Activated CD4-positive, CD25-positive, alpha-beta regulatory T cell treated with anti-CD3 and anti-CD28 coated beads, Interleukin-2, amount 50 U/mL, for 16 hours (primary cell): ENCODE measurements at places on chromosomes 12 and 14.

DNA sequence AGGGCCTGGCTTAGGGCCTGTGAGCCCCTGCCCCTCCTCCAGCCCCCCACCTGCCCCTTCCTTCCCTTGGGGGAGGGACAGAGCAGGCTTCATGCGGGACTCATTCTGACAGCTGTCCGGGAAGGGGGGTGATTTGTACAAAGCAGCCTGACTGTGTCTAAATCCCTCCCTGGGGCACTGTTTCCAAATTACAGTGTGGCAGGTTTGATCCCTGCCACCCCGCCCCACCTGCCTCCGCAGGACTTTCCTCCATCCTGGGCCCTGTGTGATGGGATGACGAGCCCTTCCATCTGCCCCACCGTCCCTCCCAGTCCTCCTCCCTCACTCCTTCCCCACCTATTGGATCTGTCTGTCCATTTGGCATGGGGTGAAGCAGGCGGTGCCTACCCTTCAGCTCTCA lies 363.9 kb downstream of the BCL11B start:
- DNase-seq = no peak

DNA sequence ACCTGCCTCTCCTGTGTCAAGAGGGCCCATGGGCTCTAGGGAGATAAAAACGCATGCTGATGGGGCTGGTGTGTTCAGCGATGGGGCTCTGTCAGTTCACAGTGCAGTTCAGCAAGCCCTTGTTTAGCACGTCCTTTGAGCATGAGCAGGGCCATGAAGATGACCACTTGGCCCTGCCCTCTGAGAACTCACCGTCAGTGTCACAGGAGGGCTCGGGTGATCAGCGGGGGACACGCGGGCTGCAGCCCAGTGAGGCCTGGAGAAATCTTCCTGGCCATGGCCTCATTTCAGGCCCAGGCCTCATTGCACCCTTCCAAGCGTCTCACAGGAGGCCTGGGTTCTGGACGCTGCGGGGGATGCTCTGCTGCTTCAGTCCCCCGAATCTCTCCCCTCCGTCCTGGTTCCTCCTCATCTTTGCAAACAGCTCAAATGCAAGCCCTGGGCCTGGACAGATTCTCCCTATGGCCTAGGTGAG lies 181.6 kb downstream of the ADGRD1 start:
- DNase-seq = no peak

GRCh38 chr14:83085725-83086124 lies 1552.1 kb upstream of the SEL1L start:
- DNase-seq = no peak

- no peak for DNase-seq
Measured at GRCh38 chr12:14395074-14395778, 29.7 kb downstream of the ATF7IP start.

DNA sequence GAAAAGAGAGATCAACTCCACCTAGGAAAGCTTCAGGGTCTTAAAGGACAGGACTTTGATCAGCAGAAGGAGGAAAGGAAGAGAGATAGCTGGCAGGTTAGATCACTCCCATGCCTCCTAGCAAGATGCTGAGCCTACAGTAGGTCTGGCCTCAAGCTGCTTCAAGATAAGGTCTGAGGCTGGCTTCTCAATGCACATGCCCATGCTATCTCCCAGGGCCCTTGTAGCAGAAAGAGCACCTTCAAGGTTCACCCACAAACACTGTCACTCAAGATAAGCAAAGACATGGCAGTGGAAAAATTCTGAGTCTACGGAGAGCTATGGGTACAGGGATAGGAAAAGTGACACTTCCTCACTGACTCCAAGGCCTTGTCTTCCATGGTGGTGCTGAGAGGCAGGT lies 14.3 kb downstream of the REM2 start:
- DNase-seq = no peak

GRCh38 chr14:37047996-37048395 lies 124.4 kb downstream of the SLC25A21 start:
- DNase-seq = no peak

DNA sequence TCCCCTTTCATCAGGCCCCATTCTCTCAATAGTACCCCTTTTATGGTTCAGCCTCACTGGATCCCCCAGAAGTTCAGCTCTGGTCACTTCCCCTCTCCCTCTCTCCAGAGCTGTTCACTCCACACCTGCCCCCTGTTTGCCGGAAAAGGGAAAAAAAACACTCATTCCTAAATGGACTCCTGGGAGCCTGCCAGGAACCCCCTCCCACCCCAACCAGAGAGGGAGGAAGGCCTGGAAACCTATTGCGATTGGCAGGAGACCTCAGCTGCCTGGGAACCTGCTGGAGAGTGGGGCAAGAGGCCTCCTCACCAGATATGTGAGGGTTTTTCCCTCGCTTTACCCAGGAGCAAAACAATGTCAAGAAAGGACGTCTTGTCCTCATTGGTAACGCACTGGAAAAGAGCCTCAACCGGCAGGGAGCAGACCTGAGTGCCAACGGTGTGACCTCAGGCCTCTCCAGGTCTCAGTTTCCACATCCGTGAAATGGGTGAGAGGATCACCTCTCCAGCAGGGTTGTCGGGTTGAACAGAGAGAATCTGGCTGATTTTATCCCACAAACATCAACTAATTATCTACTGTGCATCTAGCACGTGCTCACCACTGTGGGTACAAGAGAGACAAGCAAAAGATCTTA lies 4.6 kb downstream of the DTX1 start:
- no peak for DNase-seq

DNA sequence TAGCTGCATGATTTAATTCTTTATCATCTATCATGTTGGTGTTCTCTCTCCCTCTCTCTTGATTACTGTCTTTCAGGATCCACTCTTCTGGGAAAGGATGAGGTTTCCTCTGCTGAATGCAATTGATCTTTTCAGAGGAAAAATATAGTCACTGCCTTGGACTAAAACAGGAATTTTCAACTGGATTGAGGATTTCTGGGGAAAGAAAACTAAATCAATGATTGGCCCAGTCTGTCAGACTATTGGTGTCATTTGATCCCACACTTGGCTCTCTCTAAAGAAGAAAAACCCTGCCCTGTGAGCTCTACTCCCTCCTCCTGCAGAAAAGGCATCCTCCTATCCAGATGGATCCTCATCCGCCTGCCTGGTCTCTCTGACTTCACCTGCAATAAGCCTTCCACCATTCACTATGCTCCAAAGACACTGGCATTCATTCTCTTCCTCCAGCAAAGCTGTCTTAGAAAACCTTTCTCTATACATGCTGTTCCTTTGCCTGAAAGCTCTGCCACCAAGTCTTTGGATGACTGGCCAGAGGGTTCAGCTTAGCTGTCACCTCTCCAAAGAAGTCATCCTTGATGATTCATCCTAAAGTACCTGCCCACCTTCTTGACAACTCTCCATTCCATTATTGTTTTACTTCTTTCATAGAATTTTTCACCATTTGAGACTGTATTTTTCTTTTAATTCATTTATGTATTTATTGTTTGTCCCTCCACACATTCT lies 127.7 kb upstream of the CAND1 start:
- DNase-seq = no peak

DNA sequence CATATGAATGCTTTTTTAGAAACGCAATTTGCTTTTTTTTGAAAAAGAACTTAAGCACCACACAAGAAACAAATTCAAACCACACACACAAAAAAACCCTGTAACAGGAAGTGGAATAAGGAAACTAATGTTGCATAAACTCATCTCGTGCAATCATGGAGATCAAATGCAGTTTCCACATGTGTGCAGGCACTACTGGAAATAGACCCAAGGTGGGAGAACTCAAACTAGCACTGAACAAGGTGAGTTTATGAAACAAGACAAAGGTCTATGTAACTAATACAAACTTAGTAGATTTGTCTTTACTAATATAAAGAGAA lies 17.5 kb downstream of the NIN start:
- DNase-seq = no peak

DNA sequence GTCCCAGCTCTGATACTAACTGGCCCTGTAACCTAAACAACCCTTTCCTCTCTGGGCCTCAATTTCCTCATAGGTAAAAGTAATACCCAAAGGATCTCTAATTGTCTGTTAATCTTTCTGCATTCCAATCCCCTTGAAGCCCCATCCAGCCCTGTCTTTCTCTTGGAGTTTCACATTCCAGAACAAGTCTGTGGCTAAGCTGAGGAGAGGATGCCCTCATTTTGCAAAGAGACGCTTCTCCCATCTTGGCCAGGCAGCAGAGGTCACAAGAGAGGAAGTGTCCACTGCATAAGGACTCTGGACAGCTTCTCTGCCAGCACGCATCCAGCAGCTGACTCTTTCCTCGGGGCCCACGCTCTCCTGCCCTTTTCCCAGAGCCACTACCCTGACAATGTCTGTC lies 263.4 kb upstream of the FKBP4 start:
- DNase-seq = no peak

DNA sequence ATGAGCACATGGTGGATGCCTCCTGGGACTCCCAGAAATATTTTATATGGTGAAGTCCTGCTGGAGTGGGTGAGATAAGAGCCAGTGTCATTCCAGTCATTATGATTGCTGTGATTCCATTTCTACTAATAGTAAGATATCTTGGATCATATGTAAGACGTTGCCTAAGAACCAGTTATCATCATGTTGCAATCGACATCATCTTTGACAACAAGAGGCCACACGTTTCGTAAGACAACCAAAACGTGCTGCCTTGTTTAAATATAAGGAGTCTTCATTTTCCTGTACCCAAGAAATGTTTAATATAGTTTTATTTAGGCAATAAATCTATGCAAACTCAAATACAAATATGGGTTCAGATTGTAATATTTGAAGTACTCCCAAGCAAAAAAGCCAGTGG lies 58.4 kb downstream of the SPTSSA start:
- DNase-seq = no peak

DNA sequence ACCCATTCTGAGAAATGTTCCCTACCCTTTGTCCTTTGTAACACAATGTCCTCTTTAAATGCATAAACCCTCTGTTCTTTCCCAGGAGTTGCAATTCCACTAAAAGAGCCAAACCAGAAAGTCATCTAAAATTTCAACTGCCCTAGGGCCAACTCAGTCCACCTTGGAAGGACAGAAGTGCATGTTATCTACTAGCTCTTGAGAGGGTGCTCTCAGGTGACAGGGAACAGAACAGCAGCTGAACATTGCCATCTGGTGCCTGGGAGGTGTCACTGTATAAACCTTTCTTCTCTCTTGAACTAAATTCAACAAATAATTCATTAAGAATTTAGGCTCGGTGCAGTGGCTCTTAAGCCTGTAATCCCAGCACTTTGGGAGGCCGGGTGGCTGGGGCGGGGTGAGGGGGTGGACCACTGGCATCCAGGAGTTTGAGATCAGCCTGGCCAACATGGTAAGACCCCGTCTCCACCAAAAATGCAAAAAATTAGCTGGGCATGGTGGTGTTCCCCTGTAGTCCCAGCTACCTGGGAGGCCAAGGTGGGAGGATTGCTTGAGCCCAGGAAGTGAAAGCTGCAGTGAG lies 10.3 kb upstream of the FERMT2 start:
- DNase-seq = no peak

- no peak for DNase-seq
Measured at GRCh38 chr14:32932914-32933628, 5.6 kb upstream of the NPAS3 start.

DNA sequence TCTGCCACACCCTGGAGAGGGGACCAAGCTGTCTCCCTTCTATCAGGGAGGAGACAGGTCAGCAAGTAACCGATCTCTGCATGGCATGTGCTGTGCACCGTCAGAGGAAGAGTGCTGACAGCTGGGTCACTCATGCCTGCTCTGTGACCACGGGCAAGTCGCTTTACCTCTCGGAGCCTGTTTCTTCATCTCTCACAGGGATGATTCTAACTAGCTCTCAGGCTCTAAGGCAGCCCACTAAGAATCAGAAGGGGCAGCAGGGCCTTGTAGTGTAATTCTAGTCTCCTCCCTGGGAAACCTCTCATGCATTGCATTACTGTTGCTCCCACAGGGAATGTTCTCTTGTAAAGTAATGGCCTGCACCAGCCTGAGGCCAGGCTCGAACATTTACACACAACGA lies 11.9 kb downstream of the CD9 start:
- DNase-seq = no peak

DNA sequence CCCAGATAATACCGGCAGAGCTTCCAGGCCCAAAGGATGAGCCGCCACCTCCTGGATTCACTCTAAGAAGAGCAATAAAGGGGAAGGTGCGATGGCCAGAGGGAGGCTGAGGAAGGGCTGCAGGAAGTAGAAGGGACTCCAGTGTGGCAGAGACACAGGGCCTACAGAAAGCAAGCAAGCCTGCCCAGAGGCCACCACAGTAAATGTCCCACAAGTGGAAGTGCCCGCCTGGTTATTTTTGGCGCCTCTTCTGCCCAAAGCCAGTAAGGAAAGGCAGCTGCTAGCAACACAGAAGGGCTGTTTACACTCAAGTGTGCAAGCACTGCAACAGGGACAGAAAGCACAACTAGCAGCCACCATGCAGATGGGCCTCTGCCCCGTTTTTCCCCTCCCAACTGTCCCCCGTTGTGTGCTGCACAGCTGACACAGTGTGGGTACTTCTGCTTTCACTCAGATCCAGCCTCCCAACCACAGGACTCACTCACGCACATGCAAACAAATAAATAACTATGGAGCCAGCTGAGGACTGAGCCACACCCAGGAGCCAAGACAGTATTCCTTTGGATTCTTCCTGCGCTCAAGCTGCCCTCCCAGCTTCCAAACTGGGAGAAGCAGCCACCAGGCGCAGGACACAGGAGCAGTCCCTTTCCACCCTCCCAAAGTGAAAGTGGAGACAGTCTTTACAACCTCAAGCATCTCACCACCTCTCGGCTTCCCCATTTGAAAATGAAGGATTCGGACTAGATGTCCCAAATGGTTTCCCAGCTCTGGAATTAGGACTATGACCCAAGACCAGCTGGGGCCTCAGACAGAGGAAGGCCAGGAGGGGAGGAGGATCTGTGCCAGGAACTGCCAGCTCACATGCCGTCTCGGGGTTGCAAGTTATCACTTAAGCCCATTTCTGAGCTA lies 40.0 kb upstream of the PNMA1 start:
- DNase-seq = no peak

DNA sequence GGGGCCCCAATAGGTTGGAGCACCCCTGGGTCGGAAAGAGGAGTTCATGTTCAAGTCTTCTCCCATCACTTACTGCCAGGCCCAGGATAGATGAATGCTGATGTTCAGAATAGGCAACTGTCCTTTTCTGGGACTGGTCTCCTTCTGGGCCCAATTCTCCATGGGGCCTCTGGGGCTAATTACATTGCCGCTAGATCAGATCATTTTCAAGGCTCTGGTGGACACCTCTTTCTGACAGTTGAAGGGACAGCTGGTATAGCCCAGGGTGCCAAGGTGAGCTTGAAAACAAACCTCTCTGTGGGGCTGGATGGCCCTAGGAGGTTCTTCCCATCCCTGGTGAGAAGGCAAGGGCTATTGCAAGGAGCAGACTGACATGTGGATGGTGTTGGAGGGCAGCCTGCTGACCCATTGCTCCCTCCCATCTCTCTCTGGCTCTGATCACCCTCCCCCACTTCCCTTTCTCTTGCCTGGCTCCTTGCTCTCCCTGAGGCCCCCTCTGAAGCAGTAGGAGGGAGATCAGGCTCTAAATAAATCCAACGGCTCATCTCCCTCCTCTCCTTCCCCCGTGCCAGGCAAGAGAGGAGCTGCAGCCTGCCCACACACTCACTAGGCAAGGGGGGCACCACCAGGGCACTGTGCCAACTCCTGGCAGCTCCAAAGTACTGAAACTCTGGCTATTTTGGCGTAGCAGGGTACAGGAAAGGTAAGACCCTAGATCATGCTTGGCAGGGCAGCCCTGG lies 1.9 kb downstream of the CACNB3 start:
- no peak for DNase-seq
